ENCODE measurements at places on chromosomes 11 and 22. TPM values are rescaled to one million over a fixed set of nuclear protein-coding genes. Genes with fewer than 3 reads are reported as not detected.

PRR14L gene
- 37.3 TPM for total RNA-seq

DNA sequence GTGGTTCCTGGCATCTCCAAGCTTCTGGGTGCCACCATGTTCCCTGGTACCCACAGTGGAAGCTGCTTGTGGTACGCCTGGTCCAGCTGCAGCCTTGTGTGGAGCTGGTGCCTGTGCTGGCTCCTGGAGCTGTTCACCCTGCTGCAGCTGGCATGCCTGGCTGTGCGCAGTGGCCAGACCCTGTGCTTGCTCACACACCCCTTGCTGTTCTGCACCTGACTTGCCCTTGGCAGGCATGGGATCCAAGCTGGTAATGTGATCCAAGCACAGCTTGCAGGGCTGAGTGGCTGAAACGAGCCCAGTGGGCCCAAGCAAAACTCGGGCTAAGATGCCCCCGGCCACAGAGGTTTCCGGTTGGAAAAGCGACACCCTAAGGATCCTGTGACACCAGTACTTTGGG lies 104.7 kb upstream of the CLMP start:
- DNase-seq, result no peak

- no peak for DNase-seq
Observed at GRCh38 chr11:77842441-77843121, 21.6 kb downstream of the AAMDC start.

DNA sequence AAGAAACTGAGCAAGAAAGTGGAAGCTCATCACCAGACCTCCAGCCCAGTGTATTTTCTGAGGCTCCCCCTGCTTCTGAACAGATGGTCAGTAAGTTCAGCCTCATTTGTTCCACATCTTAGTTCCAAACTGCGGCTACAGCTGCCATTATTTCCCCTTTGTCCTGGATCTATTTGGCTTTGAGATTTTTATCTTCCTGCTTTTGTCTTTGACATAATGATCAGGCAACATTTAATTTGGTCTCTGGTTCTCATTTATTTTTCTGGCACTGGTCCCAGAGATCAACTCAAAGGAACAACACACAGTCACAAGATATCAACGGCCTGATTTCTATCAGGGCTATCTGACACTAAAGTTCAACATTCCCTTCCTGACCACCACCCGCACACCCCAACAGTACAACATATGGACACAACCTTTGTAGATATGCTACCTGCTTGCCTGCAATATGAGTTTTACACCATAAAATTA lies 137.5 kb downstream of the FAM76B start:
- DNase-seq, result no peak

OR8K1 gene
- not detected for total RNA-seq

GRCh38 chr11:76674517-76675400 lies 4.2 kb upstream of the LRRC32 start:
- no peak for DNase-seq

DNA sequence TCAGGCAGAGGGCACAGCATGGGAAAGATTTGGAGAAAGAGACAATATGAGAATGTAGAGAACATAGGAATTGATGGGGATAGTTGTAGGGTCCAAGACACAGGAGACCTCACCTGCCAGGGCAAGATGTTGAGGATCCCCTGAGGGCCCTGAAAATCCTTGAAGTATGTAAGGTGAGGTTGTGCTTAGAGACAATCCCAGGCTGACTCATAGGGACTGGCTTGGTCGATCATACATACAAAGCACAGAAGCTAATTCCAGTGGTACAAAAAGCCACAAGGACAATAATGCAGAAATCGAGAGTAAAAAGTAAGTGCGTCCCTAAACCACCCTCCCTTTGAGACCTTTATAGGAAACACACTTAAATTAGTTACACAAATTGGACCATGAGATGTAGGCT lies 468.2 kb downstream of the MIAT start:
- DNase-seq, result no peak

AIFM3 gene
- not detected for total RNA-seq

- peak; percentile 84 for DNase-seq
Observed at GRCh38 chr11:12159351-12160099, 49.1 kb downstream of the MICAL2 start.

DNA sequence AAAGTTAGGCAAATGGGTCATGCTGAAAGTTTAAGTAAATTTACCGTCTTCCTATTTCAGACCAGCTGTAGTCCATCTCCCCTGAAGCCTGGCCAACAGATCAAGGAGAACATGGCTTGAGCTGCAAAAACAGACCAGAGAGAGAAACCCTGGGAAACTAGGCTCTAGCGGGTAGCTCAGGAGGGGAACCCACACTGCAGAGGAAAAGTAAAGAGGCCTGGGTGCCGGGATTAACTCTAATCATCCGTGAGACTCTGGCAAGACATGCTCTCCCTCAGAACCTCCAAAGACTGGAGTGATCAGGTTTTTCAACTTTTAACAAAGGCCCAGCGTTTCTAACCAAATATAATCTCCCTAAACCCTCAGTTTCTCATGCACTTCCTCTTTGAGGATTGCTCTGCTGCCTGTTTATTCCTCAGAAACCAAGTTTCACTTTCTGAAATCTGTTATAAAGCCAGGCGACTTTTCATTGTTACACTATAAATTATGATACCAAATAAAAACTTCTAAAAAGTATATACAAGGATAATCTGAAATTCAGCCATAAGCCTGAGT lies 67.5 kb downstream of the GAB2 start:
- DNase-seq, result no peak

DCPS gene
- 15.5 TPM for total RNA-seq

GRCh38 chr22:27711012-27711411 lies 90.5 kb downstream of the MN1 start:
- no peak for DNase-seq

- DNase-seq, result no peak
Observed at GRCh38 chr22:27317096-27317495, 484.5 kb downstream of the MN1 start.

Measured in vagina (tissue), 2 donors.